NAMALWA (cell line): ENCODE measurements at places on chromosomes 2 and 18.
A peak's percentile ranks its signal among the peaks of the same experiment; 100 is the strongest.

DNA sequence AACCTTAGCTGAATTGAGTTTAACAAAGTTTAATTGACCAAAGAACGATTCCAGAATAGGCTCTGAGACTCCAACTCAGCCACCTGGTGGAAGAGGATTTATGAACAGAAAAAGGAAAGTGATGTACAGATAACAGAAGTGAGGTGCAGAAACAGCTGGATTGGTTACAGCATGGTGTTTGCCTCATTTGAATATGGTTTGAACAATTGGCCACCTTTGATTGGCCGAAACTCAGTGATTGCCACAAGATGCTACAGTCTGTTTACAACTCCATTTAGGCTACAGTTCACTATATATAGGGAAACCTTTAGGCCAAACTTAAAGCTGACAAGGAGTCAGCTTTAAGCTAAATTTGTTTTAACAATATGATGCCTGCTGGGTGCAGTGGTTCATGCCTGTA is 28.1 kb upstream of the SLC35G4 start:
- DNase-seq, result no peak

DNA sequence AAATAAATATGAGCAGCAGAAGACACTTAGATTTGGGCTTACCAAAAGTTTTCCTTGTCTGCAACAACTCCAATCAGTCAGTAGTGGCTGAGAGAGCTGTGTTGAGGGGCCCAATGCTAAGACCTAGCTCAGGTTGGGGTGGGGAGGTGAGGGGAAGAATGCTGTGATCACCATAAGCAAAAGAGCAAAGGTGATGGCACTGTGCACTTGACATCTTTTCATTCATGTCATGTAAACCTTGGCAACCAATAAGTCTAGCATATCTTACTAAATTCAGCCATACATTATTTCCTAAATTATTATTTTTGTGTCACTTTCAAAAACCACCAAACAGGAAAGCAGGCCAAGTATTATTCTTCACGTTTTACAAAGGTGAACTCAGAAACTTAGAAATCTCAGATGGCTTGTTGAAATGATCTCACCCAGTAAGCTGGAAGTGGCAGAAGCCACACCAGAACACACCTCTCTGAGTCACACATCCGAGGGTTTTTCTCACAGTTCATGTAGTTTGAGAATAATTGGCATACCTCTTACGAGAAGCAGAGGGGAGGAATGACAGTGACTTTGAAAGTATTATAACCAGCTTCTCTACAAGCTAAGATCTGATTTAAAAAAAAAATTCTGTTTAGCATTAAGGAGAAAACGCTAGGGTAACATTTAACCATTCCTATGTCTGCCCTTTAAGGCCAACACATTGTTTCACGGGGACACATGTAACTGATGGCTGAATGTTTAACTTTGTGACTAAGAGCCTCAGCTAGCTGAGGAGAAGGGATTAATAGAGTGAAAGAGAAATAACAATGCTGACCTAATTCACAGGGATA is 43.3 kb upstream of the SETBP1 start:
- DNase-seq, result no peak

DNA sequence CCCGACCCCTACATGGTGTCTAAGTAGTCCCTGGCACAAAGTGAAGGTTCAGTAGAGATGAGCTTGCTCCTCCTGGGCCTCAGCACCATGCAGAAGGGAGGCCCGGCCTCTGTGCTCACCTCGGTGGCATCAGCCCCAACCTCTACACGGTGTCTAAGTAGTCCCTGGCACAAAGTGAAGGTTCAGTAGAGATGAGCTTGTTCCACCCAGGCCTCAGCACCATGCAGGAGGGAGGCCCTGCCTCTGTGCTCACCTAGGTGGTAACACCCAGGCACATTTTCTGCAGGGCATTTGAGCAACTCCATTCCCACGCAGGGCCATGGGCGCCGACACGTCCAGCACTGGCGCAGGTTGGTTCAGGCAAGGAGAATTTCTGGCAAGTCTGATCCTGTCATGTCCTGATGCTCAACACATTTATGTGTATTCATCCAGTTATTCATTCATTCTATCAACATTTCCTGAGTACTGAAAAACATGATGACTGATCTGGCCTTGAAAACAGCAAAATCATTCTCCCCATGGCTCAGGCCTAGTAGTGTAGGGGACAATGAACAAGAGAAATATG is 408.2 kb upstream of the MYT1L start:
- no peak for DNase-seq

DNA sequence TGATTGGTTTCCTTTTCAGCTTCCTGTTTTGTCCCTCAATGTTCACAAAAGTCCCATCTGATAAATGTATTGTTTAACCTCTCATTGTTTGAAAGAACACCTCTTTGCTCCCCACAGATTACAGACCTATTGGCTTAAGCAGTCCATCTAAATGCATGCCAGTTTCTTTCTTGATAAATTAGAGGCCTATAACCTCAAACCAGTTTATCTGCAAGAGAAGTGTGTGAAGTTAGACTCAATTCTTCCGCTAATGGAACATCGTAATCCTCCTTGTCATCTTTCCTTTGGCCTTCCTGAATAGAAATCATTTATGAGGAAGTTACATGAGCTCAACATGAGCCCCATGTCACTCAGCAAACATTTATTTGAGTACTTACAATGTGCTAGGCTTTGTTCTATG is 74.0 kb downstream of the FRZB start:
- DNase-seq, result no peak

- DNase-seq, result no peak
These were observed 36.8 kb downstream of the ANKMY1 start for GRCh38 chr2:240520974-240521350.

DNA sequence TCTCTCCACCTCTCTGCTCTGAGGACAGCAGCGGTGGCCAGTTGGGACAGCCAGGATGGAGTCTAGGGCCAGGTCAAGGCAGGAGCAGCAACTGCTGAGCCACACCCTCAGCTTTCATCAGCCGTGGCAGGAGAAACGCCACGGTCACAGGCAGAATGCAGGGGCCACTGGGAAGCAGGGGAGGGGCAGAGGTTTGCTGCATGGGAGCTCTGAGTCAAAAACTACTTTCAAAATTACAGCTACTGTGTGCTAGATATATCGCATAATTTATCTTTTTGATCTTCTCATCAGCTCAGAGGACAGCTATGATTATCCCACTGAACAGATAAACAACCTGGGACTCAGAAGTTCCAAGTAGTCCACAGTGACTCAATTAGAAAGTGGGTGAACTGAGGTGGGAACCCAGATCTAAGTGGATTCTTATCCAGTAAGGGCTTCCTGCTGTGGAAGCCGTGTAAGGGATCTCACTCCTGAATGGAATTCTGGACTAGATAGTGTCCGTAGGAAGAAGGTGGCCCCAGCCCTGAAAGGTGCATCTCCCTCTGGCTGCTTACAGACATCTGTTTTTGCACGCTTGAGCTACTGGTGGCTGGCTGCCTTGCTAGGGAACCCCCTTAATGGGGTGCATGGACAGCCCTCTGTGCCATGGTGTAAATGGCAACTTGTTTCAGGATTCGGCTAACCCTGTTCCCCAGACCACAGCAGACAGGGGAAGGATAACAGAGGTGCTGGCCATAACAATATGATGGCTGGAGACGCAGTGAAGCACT is 194.6 kb upstream of the SMAD2 start:
- no peak for DNase-seq

- DNase-seq, result no peak
These were observed 229.1 kb upstream of the FN1 start for GRCh38 chr2:215664847-215665525.

GRCh38 chr2:127182626-127183458 is 37.3 kb downstream of the CYP27C1 start:
- no peak for DNase-seq

DNA sequence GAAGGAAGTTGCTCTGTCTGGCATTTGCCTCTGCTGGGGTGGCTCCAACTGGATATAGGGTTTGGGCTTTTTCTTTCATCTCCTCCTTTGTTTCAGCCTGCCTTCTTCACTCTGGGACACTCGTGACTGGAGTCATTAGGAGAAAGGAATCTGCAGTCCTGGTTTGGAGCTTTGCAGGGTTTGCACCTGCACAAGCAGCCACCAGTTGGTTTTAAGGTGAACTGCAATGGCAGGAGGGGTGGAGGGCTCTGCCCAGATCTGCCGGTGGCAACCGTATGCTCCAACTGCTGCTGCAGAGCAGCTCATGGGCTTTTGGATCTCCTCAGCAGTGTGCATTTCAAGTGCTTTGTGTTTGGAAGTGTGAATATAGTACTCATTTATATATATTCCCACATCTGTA is 131.3 kb upstream of the MGAT5 start:
- DNase-seq, result peak; percentile 48

GRCh38 chr2:75407038-75407530 is 153.7 kb downstream of the EVA1A start:
- no peak for DNase-seq

GRCh38 chr2:174171686-174172445 is 76.5 kb downstream of the OLA1 start:
- no peak for DNase-seq

DNA sequence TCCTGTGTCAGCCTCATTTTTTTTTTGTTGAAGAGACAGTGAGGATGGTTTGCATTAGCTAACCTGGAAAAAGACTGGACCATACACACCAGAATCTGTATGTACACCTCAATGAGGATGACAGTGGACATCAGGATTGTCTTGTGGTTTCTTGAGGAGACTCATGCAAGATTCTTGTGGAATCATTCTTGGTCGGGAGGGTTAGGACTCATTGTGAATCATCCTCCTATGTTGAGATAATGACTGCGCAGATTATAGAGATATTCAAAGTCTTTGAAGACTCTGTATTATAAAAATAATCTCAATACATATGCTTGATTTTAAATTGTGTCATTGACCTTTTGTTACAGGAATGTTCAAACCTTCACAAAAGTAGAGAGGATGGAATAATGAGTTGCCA is 49.1 kb upstream of the DOCK10 start:
- DNase-seq, result no peak

DNA sequence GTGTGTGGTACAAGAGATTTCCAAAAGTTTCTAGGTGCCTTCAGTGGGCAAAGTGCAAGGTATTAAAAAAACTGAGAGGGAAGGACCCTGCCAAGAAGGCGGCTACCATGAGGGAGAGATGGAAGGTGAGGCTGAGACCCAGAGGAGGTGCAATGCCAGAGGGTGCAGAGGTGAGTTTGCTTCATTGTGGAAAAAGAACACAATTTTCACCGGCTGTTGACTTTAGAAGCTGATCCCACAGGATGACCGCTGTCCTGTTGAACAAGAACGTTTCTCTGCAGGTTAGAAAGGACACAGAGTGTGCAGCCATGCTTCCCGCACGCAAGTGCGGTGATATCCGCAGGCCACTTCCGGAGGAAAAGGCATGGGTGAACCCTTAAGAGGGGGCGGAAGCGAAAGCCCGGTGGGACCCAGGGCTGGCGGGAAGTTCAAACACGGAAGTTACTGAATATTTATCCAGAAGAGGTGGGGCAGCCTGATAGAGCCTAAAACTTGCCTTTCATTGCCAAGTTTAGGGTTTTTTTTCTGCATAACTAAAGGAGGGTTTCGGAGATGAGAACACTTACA is 16.6 kb downstream of the SP110 start:
- peak; percentile 69 for DNase-seq

- peak; percentile 29 for DNase-seq
These were observed 184.3 kb downstream of the SH3BP4 start for GRCh38 chr2:235135990-235136561.

GRCh38 chr2:9106338-9107167 is 100.1 kb upstream of the ASAP2 start:
- no peak for DNase-seq

- no peak for DNase-seq
These were observed 235.4 kb upstream of the SLC14A2 start for GRCh38 chr18:45379903-45380302.

- no peak for DNase-seq
These were observed 1.2 kb downstream of the TMEM237 start for GRCh38 chr2:201642086-201642578.

- DNase-seq, result no peak
These were observed 22.5 kb upstream of the RMND5A start for GRCh38 chr2:86697551-86698104.

DNA sequence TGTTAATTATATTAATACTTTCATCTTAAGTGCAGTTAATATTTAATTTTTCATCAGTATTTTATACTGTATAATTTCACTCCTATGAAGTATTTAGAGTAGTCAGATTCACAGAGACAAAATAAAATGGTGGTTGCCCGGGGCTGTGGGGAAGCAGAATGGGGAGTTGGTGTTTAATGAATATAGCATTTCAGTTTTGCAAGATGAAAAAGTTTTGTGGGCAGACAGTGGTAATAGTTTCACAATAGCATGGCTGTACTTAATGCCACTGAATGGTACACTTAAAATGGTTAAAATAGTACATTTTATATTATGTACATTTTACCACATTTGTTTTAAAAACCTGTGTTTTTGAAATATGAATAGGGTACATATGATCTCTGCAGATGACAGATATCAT is 31.2 kb downstream of the CFAP221 start:
- DNase-seq, result no peak

DNA sequence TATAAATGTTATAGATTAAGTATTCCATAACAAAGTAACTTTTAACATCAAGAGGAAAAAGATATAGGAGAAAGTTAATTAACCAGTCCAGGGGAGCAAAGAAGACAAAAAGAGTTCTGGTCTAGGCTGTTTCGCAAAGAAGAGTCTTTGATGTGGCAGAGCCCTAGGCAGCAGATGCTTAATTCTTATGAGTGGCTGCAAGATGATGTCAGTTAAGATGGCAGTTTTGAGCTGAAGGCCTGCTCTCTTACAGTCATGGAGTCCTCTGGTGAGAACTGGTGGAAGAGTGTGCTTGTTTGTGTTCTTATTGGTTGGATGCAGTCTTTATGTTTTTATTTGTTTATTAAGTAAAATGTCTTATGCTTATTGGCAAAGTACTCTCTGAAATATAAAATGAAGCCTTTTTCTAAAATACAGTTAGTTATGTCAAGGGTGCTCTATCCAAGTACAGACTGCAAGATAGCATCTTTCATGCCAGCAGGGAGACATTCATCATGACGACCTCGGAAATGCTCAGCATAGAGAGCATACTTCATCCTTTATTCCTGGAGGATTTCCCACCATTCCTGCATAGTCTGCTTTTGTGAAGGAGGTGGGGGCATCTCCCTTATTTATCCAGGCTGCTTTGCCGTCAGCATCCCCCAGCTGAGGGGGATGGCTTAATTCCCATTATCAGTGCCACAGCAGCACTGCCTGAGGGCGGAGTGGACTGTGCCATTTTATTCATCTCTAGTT is 38.9 kb upstream of the SERPINE2 start:
- DNase-seq, result no peak

DNA sequence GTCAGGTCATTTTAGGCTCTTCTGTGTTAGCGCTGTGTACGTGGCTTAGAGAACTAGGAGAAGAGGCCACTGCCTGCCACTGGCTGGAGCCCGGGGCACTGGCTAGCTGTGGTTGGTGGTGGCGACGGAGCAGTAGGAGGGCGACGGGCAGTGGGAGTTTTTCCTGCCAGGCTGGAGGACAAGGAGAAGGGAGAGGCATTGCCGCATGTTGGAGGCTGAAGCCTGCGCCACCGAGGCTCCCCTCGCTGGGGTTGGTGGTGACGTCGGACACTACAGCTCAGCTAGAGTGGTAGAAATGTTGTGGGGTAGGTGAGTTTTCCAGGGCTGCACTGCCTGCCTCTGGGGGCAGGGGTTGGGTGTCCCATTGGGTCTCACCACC is 41.7 kb upstream of the IMP4 start:
- DNase-seq, result no peak
